ENCODE measurements at places on chromosomes 13 and 19. TPM values are rescaled to one million over a fixed set of nuclear protein-coding genes. Genes with fewer than 3 reads are reported as not detected.

- no peak for DNase-seq
- H3K4me3 ChIP-seq, result no peak overlapping the region
- peaks cover 10% of the 10 kb centered on the region for H3K27me3 ChIP-seq
- H3K4me1 ChIP-seq, result no peaks in the 10 kb centered on the region
- H3K36me3 ChIP-seq, result peaks cover 19% of the 10 kb centered on the region
Observed at GRCh38 chr13:46232281-46232680, 20.6 kb downstream of the LRRC63 start.

DNA sequence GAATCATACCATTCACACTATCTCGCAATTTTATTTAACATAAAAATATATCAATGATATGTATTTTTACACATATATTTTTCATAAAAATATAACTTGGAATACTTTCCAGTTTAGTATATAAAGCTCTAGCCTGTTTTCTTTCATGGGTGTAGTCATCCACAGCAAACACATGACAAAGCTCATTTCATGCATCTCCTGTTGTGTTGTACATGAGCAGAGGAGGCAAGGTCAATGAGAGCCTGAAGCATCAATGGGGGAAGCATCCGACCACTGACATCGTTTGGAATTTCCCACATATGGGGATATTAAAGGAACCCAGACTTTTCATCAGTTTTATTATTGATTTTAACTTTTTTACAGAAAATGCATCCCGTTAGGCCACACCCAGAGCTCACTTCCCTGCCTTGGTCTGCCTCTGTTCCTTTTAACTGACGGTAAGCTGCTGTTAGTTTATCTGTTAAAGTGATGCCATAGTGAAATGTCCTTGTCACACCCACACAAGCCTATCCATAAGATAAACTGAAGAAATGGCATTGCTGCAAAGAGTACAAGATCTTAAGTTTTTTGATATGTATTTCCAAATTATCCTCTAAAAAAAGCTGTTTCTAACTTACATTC lies 44.0 kb downstream of the MIPEP start:
- H3K36me3 ChIP-seq, result no peaks in the 10 kb centered on the region
- H3K4me3 ChIP-seq, result no peak overlapping the region
- no peak for DNase-seq
- H3K27ac ChIP-seq, result no peak overlapping the region
- H3K4me1 ChIP-seq, result peaks cover 8% of the 10 kb centered on the region

- H3K36me3 ChIP-seq, result no peaks in the 10 kb centered on the region
- H3K27me3 ChIP-seq, result no peaks in the 10 kb centered on the region
- H3K27ac ChIP-seq, result no peak overlapping the region
- H3K4me1 ChIP-seq, result no peaks in the 10 kb centered on the region
- no peak overlapping the region for H3K4me3 ChIP-seq
Observed at GRCh38 chr13:80116107-80116506, 224.8 kb downstream of the SPRY2 start.

GRCh38 chr13:44263751-44264620 lies 109.6 kb upstream of the SERP2 start:
- no peaks in the 10 kb centered on the region for H3K36me3 ChIP-seq
- no peak overlapping the region for H3K4me3 ChIP-seq
- no peak overlapping the region for H3K27ac ChIP-seq

DNA sequence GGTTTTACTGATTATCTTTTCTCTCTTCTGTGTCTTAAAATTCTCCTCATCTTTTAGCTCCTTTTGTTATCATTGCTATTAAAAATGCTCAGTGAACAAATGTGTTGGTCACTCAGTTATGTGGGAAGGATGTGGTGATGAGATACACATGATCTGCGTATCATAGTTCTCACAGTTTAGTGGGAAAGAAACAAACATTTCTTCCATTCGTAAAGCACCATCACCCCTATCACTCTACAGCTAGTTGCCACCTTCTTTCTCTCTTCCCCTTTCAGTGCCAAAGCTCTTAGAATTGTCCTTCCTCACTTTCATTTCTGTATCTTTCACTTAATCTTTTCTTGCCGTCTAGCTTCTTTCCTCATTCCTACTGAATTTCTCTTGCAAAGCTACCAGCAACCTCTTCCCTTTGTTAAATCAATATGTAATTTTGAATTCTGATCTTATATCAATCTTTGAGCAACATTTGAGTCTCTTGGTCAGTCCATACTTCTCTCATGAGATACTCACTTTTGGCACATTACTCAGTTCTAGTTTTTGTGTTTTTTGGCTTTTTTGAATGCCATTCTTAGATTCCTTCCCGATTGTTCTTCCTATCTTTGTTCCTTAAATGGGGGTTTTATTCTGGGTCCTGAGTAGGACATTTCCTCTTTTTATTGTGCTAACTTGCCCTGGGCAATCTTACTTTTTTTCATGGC lies 122.3 kb downstream of the PCCA start:
- H3K27ac ChIP-seq, result no peak overlapping the region
- H3K36me3 ChIP-seq, result peaks cover 24% of the 10 kb centered on the region
- no peak overlapping the region for H3K4me3 ChIP-seq
- peaks cover 11% of the 10 kb centered on the region for H3K4me1 ChIP-seq

Gene PRR19
- total RNA-seq, result 1.0 TPM

Data from activated T-helper 1 cell treated with anti-CD3 and anti-CD28 coated beads, Interleukin-12 subunit alpha, Interleukin-12 subunit beta, Interleukin-2, Interleukin-4 antibody, amounts not matched to agents 30 ng/mL and 10 ng/mL and 1 ng/mL, durations not matched to agents 14 hours and 24 hours and 36 hours (primary cell).